ENCODE measurements at places on chromosomes 7 and 10. TPM values are rescaled to one million over a fixed set of nuclear protein-coding genes. Genes with fewer than 3 reads are reported as not detected.

The CDK6 gene
- 256 TPM for total RNA-seq

The TRPV5 gene
- 0.09 TPM for total RNA-seq

DNA sequence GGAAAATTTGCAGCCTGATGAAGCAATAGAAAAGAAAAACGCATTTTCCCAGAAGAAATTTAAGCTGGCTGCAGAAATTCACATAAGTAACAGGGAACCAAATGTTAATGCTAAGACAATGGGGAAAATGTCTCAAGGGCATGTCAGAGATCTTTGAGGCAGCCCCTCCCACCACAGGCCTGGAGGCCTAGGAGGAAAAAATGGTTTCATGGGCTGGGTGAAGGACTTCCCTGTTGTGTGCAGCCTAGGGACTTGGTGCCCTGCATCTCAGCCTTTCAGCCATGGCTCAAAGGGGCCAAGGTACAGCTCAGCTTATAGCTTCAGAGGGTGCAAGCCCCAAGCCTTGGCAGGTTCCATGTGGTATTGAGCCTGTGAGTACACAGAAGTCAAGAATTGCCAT, 476.1 kb upstream of the DPP6 start:
- no peak for DNase-seq
- no peaks in the 10 kb centered on the region for H3K27me3 ChIP-seq
- peaks cover 7% of the 10 kb centered on the region for H3K36me3 ChIP-seq
- H3K4me3 ChIP-seq = no peak overlapping the region
- H3K4me1 ChIP-seq = no peaks in the 10 kb centered on the region

DNA sequence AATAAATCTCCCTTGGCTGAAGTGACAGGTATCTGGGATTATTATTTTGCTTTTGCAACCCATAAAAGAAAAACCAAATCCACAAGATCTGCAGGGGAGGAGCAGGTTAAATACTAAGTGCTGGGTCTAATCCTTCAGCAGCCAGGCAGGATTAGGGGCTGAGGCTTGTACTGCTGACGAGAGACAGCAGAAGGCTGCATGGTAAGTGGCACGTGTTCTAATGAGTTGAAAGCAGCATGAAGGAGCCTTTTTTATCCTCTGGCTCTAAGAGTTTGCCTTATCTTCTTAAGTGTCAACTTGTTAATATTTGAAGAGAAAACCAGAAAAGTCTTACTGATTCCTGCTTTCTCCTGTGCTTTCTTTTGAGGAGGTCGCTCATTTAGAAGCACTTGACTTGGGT, 50.0 kb downstream of the LYZL2 start:
- no peaks in the 10 kb centered on the region for H3K36me3 ChIP-seq
- no peak overlapping the region for H3K27ac ChIP-seq
- H3K4me1 ChIP-seq = peaks cover 8% of the 10 kb centered on the region

GRCh38 chr7:92934096-92934495, 97.7 kb upstream of the CDK6 start:
- DNase-seq = no peak
- no peak overlapping the region for H3K27ac ChIP-seq
- no peak overlapping the region for H3K4me3 ChIP-seq
- H3K4me1 ChIP-seq = no peaks in the 10 kb centered on the region
- H3K27me3 ChIP-seq = peaks cover 15% of the 10 kb centered on the region

- no peaks in the 10 kb centered on the region for H3K36me3 ChIP-seq
- no peaks in the 10 kb centered on the region for H3K27me3 ChIP-seq
Measured at GRCh38 chr7:102095321-102096011, 191.2 kb upstream of the SH2B2 start.

The FXYD4 gene
- not detected for total RNA-seq

GRCh38 chr7:151506901-151507382, 12.8 kb downstream of the RHEB start:
- H3K27ac ChIP-seq = no peak overlapping the region
- H3K36me3 ChIP-seq = no peaks in the 10 kb centered on the region
- H3K4me3 ChIP-seq = no peak overlapping the region
- H3K4me1 ChIP-seq = peaks cover 67% of the 10 kb centered on the region
- no peak for DNase-seq
- no peaks in the 10 kb centered on the region for H3K27me3 ChIP-seq

- peaks cover 5% of the 10 kb centered on the region for H3K27me3 ChIP-seq
- no peaks in the 10 kb centered on the region for H3K36me3 ChIP-seq
- no peak overlapping the region for H3K4me3 ChIP-seq
- no peak overlapping the region for H3K27ac ChIP-seq
Measured at GRCh38 chr10:126062131-126063032, 166.0 kb downstream of the FANK1 start.

- DNase-seq = no peak
- H3K27me3 ChIP-seq = peaks cover 37% of the 10 kb centered on the region
- peaks cover 17% of the 10 kb centered on the region for H3K36me3 ChIP-seq
Measured at GRCh38 chr7:25861601-25862260, 290.3 kb upstream of the NFE2L3 start.

GRCh38 chr10:5532618-5533097, 7.9 kb downstream of the CALML3 start:
- no peak overlapping the region for H3K27ac ChIP-seq
- H3K4me3 ChIP-seq = no peak overlapping the region
- no peaks in the 10 kb centered on the region for H3K4me1 ChIP-seq
- H3K27me3 ChIP-seq = no peaks in the 10 kb centered on the region
- no peaks in the 10 kb centered on the region for H3K36me3 ChIP-seq

- no peaks in the 10 kb centered on the region for H3K4me1 ChIP-seq
- no peak overlapping the region for H3K4me3 ChIP-seq
- no peak for DNase-seq
- H3K27me3 ChIP-seq = no peaks in the 10 kb centered on the region
- H3K27ac ChIP-seq = no peak overlapping the region
Measured at GRCh38 chr7:68458010-68458908, 1140.0 kb upstream of the AUTS2 start.

- peak overlapping the region; percentile 65 for H3K4me3 ChIP-seq
- peaks cover 40% of the 10 kb centered on the region for H3K4me1 ChIP-seq
- DNase-seq = peak; percentile 25
- H3K27ac ChIP-seq = peak overlapping the region; percentile 83
- H3K27me3 ChIP-seq = no peaks in the 10 kb centered on the region
Measured at GRCh38 chr10:75165684-75166622, 44.6 kb upstream of the VDAC2 start.

The SFTPA1 gene
- total RNA-seq = not detected

GRCh38 chr10:88157981-88158465, 294.6 kb downstream of the PTEN start:
- H3K36me3 ChIP-seq = peaks cover 1% of the 10 kb centered on the region
- no peaks in the 10 kb centered on the region for H3K27me3 ChIP-seq
- no peak for DNase-seq
- peaks cover 10% of the 10 kb centered on the region for H3K4me1 ChIP-seq
- no peak overlapping the region for H3K4me3 ChIP-seq
- H3K27ac ChIP-seq = no peak overlapping the region

The OR2A12 gene
- total RNA-seq = not detected

DNA sequence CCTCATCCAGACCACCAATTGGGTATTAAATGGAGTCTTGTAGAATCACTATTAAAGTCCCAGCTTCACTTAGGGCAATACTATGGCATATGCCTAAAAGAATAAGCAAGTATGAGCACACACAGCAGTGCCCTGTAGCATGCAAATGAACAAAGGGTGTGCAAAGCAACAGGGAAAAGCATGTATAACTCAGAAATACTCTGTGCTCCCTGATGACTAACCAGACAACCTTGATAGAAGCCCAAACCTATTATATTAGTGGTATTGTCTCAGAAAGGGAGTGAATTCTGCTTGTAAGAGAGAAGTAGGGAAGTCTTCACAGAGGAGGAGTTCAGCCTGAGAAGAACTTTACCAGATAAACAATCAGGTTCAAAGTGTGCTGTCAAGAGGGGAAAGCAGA, 131.2 kb downstream of the DGKI start:
- peaks cover 22% of the 10 kb centered on the region for H3K27me3 ChIP-seq
- no peaks in the 10 kb centered on the region for H3K36me3 ChIP-seq
- no peaks in the 10 kb centered on the region for H3K4me1 ChIP-seq
- DNase-seq = no peak
- H3K4me3 ChIP-seq = no peak overlapping the region

DNA sequence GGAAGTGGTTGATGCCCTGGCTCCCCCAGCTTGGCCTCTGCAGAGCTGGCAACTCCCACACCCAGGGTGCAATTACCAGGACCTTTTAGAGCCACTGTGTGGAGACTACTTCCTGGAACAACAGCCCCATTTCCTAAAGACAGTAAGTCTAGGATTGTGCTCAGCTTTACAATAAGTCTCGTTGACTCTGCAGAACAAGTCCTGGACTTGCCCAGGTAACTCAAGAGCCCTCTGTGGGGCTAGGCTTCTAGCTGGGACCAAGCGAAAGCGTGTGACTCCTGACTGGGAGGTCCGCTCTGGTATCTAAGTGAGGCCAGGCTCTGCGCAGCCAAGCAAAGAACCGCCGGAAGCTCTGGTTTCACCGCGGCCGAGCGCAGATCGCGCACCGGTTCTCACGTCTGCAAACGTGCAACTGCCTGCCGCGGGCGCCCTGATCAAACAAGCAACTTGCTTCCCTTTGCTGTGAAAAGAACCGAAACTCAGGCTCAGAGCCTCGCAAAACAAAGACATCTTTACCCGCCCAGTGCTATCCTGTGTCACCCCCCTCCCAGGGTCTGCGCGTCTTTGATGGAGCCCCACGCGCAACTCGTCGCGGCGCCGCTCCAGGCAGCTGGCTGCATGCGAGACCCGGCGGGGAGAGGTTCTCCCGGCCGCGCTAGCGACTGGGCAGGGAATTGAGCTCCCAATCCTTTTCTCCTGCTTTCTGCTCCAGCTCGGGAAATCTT, 4.4 kb upstream of the PDLIM1 start:
- peaks cover 12% of the 10 kb centered on the region for H3K4me1 ChIP-seq
- no peaks in the 10 kb centered on the region for H3K36me3 ChIP-seq
- peak overlapping the region; percentile 67 for H3K4me3 ChIP-seq
- H3K27ac ChIP-seq = no peak overlapping the region
- peaks cover 46% of the 10 kb centered on the region for H3K27me3 ChIP-seq

The GNGT1 gene
- total RNA-seq = not detected

The TUBAL3 gene
- not detected for total RNA-seq

DNA sequence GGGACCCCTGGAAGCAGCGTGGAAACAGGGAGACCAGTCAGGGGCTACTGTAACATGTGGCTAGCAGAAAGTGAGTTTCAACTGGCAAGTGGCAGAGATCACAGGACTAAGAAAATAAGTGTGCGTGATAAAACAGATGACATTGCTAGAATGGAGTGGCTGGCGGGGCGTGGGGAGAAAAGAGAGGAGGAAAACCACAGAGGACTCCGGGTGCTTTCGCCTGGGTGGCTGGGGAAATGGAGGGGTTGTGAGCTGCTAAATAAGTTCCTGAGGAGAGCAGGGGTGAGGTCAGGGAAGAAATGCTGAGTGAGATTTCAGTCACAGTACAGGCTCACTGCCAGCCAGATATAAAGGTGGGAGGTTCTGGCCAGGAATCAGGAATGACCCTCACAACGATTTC, 166.9 kb downstream of the MYOF start:
- H3K4me3 ChIP-seq = no peak overlapping the region
- H3K27me3 ChIP-seq = no peaks in the 10 kb centered on the region
- H3K4me1 ChIP-seq = no peaks in the 10 kb centered on the region
- H3K27ac ChIP-seq = no peak overlapping the region
- peaks cover 15% of the 10 kb centered on the region for H3K36me3 ChIP-seq

DNA sequence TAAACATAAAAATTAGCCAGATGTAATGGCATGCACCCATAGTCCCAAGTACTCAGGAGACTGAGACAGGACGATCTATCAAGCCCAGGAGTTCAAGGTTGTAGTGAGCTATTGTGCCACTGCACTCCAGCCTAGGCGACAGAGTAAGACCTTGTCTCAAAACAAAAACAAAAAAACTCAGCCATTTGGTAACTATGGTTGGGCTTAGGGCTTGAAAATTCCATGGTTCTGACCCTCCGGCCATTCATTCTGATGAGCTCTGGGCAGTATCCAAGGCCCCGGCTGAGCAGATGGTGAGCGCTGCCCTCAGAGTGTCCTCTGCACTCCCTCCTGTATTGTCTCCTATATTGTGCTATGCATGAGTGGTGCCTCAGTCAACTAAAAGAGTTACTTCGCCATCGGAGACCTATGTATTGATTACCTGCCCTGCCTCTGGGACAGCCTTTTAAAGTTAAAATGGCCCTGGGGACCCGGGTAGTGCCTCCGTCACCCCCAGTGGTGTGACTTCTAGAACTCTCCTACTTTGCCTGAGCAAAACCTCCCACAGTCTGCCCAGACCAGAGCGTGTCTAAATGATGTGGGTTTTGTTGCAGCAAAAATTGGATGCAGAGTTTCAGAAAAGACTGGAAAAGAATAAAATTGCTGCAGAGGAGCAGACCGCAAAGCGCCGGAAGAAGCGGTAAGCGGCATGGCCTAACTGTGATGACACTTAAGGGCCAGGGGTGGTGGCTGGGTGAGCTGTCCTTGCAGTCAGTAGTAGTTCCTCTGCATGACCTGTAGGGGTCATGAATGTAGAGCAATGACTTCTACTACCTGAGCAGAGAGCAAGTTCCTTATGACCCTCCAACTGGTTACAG, 8.1 kb downstream of the PRKRIP1 start:
- H3K27me3 ChIP-seq = no peaks in the 10 kb centered on the region
- peaks cover 14% of the 10 kb centered on the region for H3K4me1 ChIP-seq
- H3K36me3 ChIP-seq = peaks cover 9% of the 10 kb centered on the region
- H3K4me3 ChIP-seq = no peak overlapping the region
- no peak overlapping the region for H3K27ac ChIP-seq

The MAGI2 gene
- total RNA-seq = 0.31 TPM

The AQP1 gene
- 0.60 TPM for total RNA-seq

- peaks cover 3% of the 10 kb centered on the region for H3K36me3 ChIP-seq
- H3K27me3 ChIP-seq = peaks cover 73% of the 10 kb centered on the region
- peaks cover 15% of the 10 kb centered on the region for H3K4me1 ChIP-seq
- DNase-seq = peak; percentile 28
- no peak within 1 kb of the TSS for H3K27ac ChIP-seq
- peak within 1 kb of the TSS; percentile 49 for H3K4me3 ChIP-seq
Measured at GRCh38 chr10:86366033-86366901, at the start of gene GRID1. Gene GRID1 (minus strand): TSS chr10:86366795.

DNA sequence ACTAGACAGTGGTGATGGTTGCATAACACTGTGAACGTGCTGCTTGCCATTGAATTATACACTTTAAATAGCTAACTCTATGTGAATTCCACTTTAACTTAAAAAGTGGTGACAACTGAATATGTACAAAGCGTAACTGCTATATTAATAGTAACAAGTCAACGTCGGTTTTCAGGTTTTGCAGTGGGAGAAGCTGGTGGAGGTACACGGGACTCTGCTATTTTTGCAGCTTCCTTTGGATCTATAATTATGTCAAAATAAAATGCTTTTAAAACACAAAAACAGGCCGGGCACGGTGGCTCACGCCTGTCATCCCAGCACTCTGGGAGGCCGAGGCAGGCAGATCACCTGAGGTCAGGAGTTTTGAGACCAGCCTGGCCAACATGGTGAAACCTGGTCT, 21.0 kb downstream of the AP5Z1 start:
- peaks cover 4% of the 10 kb centered on the region for H3K4me1 ChIP-seq
- no peaks in the 10 kb centered on the region for H3K27me3 ChIP-seq
- H3K27ac ChIP-seq = no peak overlapping the region
- H3K4me3 ChIP-seq = no peak overlapping the region
- H3K36me3 ChIP-seq = no peaks in the 10 kb centered on the region

DNA sequence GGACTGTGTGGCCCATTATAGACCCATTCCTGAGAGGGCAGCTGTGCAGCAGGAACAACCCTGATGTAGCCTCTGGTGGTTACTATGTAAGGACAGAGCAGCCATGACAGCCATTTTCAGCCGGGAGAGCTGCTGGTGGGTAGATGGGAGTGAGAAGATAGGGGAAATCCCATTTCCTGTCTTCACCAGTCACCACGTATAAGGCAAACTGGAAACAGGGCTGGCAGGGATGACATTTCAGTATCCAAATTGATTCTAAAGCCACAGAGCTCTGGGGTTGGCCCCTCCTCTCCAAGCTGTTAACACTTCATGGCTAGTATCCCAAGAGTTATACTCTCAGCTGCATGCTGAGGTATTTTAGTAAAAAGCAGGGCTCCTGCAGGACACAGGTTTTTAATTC, 15.2 kb upstream of the FZD1 start:
- H3K27ac ChIP-seq = no peak overlapping the region
- H3K4me1 ChIP-seq = no peaks in the 10 kb centered on the region
- no peak for DNase-seq
- H3K27me3 ChIP-seq = no peaks in the 10 kb centered on the region

Data from activated T-cell treated with anti-CD3 and anti-CD28 coated beads, Interleukin-2, amount 50 U/mL, for 72 hours (primary cell).